Activated CD4-positive, alpha-beta memory T cell treated with anti-CD3 and anti-CD28 coated beads for 36 hours (primary cell): ENCODE measurements at places on chromosomes 6 and 20. TPM values are rescaled to one million over a fixed set of nuclear protein-coding genes. Genes with fewer than 3 reads are reported as not detected.

DNA sequence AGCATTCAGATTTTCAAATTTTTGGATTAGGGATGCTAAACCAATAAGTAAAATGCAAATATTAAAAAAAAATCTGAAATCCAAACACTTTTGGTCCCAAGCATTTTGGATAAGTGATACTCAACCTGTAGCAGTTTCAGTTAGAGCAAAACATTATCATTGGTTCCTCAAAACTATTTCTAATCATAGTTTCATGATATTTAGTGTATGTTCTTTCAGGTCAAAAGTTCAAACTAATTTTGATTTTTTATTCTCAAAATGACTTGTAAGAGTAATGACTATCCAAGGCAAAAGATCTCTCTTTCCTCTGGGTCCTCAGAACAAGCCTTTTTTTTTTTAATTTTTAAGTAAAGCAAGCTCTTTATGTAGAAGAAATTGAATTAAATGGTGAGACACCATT, 64.0 kb upstream of the TFB1M start:
- no peak overlapping the region for H3K4me3 ChIP-seq
- no peak overlapping the region for H3K27ac ChIP-seq
- H3K4me1 ChIP-seq, result peaks cover 4% of the 10 kb centered on the region
- no peak for DNase-seq

DNA sequence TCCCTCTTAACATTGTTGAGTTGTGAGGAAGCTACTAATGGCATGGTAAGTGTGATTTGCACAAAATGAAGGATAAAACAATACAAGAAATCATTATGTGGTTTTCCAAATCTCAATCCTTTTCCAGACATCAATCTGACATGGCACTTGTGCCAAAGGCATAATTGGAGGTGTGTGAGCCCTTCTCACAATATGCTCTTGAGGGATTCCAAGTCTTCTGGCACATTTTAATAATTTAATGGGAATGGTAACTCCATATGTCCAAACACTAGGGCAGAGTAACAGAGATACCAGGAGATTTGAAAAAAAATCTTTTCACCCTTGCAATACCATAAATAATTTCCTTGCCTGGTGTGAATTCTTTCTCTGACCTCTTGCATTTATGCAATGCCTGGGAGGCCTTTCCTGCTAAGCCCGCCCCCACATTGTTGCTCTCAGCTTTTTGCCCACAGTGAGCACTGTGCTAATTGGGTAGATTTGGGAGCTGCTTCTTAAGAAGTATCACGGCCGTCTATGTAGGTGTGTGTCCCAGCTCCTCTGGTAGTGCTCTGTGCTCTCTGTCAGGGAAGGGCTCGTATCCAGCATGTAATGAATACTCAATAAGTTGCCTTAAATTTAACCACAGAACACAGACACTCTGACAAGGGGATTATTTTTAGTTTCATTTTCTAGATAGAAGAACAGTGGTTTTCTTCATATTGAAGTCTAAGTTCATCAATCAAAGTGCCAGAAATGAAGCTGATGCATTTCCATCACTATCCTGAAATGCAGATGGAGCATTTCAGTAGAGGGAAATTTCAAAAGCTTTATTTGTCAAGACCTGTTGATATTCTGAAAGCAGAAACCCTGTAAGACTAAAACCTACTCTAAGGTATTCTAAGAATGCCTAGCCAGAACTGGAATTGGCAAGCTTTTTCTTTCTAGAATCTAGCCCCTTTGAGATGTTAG, 54.4 kb upstream of the CEP85L start:
- peaks cover 60% of the 10 kb centered on the region for H3K4me1 ChIP-seq
- DNase-seq, result peak; percentile 56
- H3K27me3 ChIP-seq, result no peaks in the 10 kb centered on the region
- H3K27ac ChIP-seq, result peak overlapping the region; percentile 78
- H3K36me3 ChIP-seq, result peaks cover 12% of the 10 kb centered on the region

GRCh38 chr6:124002377-124003081, 198.9 kb downstream of the NKAIN2 start:
- DNase-seq, result no peak
- no peaks in the 10 kb centered on the region for H3K27me3 ChIP-seq
- no peaks in the 10 kb centered on the region for H3K4me1 ChIP-seq
- no peak overlapping the region for H3K4me3 ChIP-seq
- no peak overlapping the region for H3K27ac ChIP-seq

SLC22A1 gene
- total RNA-seq, result 0.99 TPM

- H3K4me3 ChIP-seq, result no peak overlapping the region
- H3K27ac ChIP-seq, result peak overlapping the region; percentile 97
- peaks cover 77% of the 10 kb centered on the region for H3K4me1 ChIP-seq
- DNase-seq, result no peak
These were observed 3.9 kb downstream of the HMGA1 start for GRCh38 chr6:34240329-34241248.

- H3K4me3 ChIP-seq, result no peak overlapping the region
- no peaks in the 10 kb centered on the region for H3K36me3 ChIP-seq
- H3K4me1 ChIP-seq, result no peaks in the 10 kb centered on the region
- H3K27me3 ChIP-seq, result peaks cover 7% of the 10 kb centered on the region
- no peak overlapping the region for H3K27ac ChIP-seq
These were observed 128.9 kb downstream of the SYNDIG1 start for GRCh38 chr20:24598346-24598745.

DNA sequence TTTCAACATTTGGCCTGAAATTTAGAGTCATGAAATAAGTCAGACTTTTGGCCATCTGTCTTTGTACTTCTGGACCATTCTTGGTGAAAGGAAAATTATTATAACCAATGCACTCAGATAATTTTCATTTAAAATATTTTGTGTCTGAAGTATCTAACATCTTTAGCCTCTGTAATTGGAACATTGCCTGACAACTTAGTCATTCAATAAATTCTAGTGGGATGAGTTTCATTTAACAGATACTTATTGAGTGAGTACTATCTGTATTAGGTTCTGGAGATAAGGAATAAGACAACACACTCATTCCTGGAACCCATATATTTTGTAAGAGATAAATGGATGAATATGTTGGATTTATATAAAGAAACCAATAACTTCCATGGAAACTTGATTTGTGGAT, 536.0 kb downstream of the BCKDHB start:
- H3K27ac ChIP-seq, result no peak overlapping the region
- H3K36me3 ChIP-seq, result no peaks in the 10 kb centered on the region
- H3K4me1 ChIP-seq, result no peaks in the 10 kb centered on the region
- no peak overlapping the region for H3K4me3 ChIP-seq
- no peaks in the 10 kb centered on the region for H3K27me3 ChIP-seq

CRISP3 gene
- not detected for total RNA-seq

EDN3 gene
- total RNA-seq, result 0.10 TPM

OLIG3 gene
- not detected for total RNA-seq

ISM1 gene
- 0.34 TPM for total RNA-seq

- H3K27ac ChIP-seq, result no peak overlapping the region
- no peak for DNase-seq
- no peak overlapping the region for H3K4me3 ChIP-seq
- peaks cover 5% of the 10 kb centered on the region for H3K27me3 ChIP-seq
These were observed 102.1 kb upstream of the SRSF6 start for GRCh38 chr20:43355610-43356009.

GRCh38 chr20:57662456-57663240, 42.4 kb upstream of the ZBP1 start:
- H3K4me1 ChIP-seq, result peaks cover 9% of the 10 kb centered on the region
- H3K4me3 ChIP-seq, result no peak overlapping the region
- peak; percentile 3 for DNase-seq
- H3K27ac ChIP-seq, result no peak overlapping the region

DNA sequence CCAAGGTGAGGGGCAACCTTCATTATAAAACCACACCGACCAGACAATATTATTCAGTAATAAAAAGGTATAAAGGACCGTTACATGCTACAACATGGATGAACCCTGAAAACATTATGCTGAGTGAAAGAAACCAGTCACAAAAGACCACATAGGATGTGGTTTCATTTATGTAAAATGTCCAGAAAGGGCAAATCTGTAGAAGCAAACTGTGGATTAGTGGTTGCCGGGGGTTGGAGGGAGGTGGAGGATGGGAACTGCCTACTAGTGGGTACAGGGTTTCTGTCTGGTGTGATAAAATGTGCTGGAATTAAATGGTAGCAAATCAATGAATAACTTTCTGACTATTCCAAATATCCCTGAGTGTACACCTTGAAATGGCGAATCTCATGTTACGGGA, 10.2 kb upstream of the PRND start:
- no peak overlapping the region for H3K4me3 ChIP-seq
- DNase-seq, result no peak
- no peaks in the 10 kb centered on the region for H3K27me3 ChIP-seq
- peaks cover 3% of the 10 kb centered on the region for H3K4me1 ChIP-seq

KCNQ5 gene
- 5.2 TPM for total RNA-seq

- no peak for DNase-seq
- H3K4me3 ChIP-seq, result no peak overlapping the region
- no peaks in the 10 kb centered on the region for H3K36me3 ChIP-seq
- H3K4me1 ChIP-seq, result no peaks in the 10 kb centered on the region
These were observed 19.5 kb upstream of the CNKSR3 start for GRCh38 chr6:154529957-154530356.

MAPK13 gene
- total RNA-seq, result 61.0 TPM

DNA sequence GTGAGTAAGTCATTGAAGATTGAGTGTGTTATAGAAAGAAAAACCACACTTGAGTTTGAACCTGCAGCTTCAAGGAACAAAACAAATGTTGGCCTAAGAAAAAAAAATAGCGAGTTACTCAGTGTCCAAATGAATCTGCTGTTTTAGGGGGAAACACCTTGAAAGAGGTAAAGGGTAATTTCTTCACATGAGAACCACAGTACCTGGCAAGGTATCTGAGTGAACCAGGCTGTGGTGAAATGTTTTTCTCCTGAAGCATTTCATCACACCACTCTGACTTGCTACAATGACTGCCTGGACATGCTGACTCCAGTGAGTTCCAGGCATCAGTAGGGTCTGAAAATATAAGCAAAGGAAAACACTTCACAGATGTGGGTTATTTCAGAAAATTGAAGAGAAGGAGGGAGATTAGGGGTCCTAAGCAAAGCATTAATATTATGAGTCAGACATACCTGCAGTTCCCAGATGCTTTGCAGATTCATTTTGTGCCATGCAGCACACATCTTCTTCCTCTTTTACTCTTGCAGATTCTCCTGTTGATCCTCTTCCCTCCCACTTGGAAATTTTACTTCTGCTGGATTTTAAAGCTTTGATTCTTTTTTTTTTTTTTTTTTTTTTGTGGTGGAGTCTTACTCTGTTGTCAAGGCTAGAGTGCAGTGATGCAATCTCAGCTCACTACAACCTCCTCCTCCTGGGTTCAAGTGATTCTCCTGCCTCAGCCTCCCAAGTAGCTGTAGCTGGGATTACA, 206.2 kb upstream of the SGK1 start:
- no peaks in the 10 kb centered on the region for H3K36me3 ChIP-seq
- H3K4me1 ChIP-seq, result peaks cover 22% of the 10 kb centered on the region
- H3K4me3 ChIP-seq, result no peak overlapping the region
- DNase-seq, result no peak
- no peaks in the 10 kb centered on the region for H3K27me3 ChIP-seq

DNA sequence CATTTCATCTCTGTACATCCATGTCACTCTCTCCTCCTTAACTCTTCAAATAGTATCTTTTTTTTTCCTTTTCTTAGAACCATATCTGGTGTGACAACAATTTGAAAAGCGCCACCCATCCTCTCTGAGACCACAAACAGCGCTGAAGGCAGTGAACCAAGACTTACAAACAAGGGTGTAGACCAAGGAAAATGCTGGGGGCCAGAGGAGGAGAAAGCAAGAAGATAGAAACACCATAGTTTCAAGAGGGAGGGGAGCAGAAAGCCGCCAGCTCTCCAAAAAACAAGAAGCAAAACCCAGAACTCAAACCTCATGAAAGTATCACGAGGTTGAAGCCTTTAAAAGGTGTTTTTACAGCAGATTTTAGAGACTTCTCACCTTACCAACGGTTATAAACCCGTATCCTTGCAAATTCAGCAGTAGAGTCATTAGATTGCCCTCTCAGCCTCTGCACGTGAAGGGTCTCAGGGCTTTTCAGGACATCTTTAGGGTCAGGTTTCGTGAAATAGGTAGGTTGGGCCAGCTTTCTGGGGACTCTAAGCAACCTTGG, 13.3 kb upstream of the RIPOR2 start:
- H3K27me3 ChIP-seq, result no peaks in the 10 kb centered on the region
- peaks cover 29% of the 10 kb centered on the region for H3K36me3 ChIP-seq
- peak; percentile 53 for DNase-seq

DNA sequence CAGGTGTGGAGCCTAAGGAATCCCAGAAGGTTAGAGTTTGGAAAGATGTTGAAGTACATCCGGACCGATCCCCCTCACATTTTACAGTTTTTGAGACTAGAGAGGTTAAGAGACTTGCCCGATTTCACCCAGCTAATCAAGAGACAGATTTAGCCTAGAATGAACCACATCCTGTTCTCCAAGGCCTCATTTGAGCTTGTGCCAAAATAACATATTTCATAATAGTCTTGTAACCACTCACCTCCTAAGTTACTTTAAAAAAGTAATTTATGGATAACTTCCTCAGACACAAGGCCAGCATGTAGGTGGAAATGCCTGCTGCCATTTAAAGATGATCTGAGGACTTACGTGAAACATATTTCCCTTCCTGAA, 39.8 kb upstream of the ARHGAP18 start:
- H3K36me3 ChIP-seq, result no peaks in the 10 kb centered on the region
- no peak for DNase-seq
- no peaks in the 10 kb centered on the region for H3K27me3 ChIP-seq
- H3K4me1 ChIP-seq, result peaks cover 53% of the 10 kb centered on the region
- H3K27ac ChIP-seq, result peak overlapping the region; percentile 91

DNA sequence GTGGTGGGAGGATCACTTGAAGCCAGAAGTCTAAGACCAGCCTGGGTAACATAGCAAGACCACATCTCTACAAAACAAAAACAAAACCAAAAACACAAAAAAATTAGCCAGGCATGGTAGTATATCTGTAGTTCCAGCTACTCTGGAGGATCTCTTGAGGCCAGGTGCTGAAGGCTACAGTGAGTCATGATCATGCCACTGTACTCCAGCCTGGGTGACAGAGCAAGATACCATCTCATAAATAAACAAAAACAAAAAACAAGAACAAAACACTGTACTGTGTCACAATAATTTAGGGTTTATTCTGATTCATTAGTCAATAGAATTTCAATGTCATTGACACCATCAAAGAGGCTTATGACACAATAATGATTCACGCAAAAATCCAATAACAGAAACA, 1121.7 kb upstream of the MAP3K7 start:
- H3K27ac ChIP-seq, result no peak overlapping the region
- H3K36me3 ChIP-seq, result no peaks in the 10 kb centered on the region
- no peak for DNase-seq
- H3K27me3 ChIP-seq, result no peaks in the 10 kb centered on the region

MEI4 gene
- not detected for total RNA-seq

GRCh38 chr20:22404419-22405170, 179.8 kb downstream of the FOXA2 start:
- H3K36me3 ChIP-seq, result no peaks in the 10 kb centered on the region
- H3K4me3 ChIP-seq, result no peak overlapping the region
- no peaks in the 10 kb centered on the region for H3K27me3 ChIP-seq
- DNase-seq, result no peak

DNA sequence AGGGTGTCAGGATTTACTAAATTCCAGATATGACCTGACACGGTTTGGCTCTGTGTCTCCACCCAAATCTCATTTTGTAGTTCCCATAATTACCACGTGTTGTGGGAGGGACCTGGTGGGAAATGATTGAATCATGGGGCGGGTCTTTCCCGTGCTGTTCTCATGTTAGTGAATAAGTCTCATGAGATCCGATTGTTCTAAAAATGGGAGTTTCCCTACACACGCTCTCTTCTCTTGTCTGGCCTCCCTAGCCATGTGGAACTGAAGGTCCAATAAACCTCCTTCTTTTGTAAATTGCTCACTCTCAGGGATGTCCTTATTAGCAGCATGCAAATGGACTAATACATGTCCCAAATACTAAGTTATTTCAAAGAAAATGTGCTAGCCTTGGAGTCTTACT, 121.1 kb downstream of the CENPW start:
- H3K27me3 ChIP-seq, result no peaks in the 10 kb centered on the region
- no peak overlapping the region for H3K27ac ChIP-seq
- no peaks in the 10 kb centered on the region for H3K36me3 ChIP-seq
- DNase-seq, result no peak
- no peaks in the 10 kb centered on the region for H3K4me1 ChIP-seq
